H9 (cell line): ENCODE measurements at places on chromosomes 7 and 10. TPM values are rescaled to one million over a fixed set of nuclear protein-coding genes. Genes with fewer than 3 reads are reported as not detected.

Gene PAX4
- not detected in 2 replicates for total RNA-seq

DNA sequence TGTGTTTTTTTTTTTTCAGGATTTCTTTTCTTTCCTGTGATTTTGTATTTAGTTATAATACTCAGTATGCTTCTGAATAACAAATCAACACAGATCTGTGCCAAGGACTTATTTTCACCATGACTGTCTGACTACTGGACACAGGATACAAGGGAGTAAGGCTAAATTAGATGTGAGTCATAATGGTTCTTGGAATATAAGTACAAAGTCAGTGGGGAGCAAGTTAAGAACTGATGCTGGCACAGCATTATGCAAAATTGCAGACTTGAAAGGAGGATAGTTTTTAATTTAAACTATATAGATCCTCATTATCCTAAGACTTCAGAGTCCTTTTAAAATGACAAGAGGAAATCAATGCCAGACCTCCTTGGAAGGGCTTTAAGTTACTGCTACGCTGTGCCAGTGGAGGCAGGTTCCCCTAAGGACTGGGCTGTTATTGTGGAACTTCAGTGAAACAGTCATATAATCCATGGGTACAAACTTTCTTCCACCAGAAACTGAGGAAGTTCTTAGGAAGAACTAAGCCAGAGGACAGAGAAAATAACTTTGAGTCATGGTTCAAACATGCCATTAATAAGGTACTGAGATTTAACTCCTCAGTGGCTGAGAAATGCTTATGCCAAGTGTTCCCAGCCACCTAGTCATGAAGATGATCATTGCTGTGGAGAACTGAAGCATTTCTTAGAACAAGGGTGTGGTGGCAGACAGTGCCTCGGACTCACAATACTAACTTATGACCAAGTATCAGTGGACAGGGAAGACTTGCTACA lies 531.2 kb downstream of the HTR7 start:
- no peak for DNase-seq

Gene TAS2R5
- total RNA-seq: 0.83 and 0.92 TPM in 2 replicates

DNA sequence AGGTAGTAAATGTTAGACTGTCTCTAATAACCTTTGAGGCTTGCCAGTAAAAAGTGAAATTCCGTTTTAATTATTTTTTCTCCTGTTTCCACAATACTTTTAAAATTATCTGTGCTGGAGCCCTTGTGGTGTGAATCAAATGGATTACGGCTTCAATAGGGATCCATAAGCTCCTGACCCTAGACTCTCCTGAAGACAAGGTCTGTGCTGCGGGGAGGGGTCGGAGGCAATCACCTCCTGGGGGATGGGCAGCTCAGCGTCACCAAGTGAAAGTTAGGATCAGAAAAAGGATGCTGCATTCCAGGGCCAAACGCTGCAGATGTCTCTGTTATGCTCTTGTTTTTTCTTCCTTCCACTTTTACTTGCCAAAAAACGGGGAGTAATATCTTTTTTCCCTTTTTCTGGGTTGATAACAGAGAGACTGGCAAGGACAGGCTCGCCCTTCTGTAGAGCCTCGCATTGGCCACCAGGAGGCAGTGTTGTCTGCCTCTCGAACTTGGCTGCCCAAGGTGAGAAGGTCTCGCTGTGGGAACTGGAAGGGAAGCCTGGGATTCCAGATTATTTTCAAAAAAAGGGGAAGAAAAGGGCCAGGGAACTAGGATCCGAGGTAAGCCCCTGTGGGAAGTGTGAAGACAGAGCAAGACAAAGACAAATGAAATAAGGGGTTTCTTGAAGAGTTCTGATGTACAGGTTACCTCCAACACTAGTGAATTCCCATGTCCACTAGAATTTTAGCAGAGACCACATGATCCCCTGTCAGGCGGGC lies 621.9 kb downstream of the ACTR3B start:
- peak; percentile 65 for DNase-seq

Gene ASAH2
- 4.6 and 5.9 TPM in 2 replicates for total RNA-seq

GRCh38 chr10:60123172-60123571 lies 216.8 kb upstream of the CCDC6 start:
- no peak for DNase-seq

DNA sequence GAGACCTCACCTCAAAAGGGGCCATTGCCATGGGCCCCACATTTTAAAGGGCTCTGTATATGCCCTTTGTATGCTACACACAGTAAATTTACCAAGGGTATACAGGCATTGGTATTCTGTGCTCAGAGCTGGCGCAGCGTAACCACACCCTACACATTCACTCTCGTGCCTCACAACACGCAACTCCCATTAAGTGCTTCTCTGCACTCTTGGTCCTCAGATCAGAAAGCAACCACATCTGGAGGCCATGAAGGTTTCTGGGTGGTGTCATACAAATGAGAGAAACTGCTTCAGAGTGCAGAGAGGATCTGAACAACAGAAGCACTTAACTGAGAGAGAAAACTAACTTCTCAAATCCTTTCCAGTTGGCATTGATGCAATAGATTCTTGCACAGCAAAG lies 9.4 kb upstream of the CACUL1 start:
- no peak for DNase-seq

DNA sequence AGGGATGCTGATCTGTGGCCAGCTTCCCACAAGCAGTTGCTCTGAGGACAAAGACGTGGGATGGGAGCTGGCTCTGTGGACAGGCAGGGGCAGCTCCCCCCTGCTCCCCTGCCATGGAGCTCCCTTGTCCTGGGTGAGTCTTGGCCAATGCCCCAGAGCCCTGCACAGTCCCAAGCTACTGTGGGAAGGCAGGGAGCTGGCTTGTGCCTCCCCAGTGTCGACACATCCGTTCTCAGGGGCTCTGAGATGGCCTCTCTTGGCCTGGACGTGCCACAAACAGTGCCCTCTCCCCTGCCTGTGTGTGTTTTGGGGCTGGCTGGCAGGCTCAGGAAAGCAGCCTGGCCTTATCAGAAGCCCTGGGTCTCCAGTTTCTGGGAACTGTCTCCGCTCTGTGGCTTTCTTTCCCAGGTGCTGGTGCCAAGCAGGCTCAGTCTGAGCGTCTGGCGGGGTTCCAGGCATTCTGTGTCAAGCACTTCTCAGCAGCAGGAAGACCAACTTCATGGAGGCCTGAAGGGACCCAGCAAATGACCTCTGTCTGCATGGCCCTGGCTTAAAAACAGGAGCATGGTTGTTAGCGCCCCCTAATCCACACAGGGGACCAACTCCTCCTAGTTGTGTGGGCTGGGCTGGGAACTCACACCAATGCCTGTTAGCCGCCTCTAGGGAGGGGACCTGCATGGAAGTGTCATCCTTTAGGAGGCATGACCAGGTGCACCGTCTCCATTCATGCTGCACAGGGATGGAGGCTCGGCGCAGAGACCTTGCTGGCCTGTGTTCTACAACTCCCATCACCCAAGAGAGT lies 375.2 kb downstream of the RPS24 start:
- peak; percentile 75 for DNase-seq

Gene MYL10
- total RNA-seq: 0.50 TPM in 1 of 2 replicates, not detected in the other

- DNase-seq: no peak
Measured at GRCh38 chr7:18320422-18320821, 175.1 kb upstream of the HDAC9 start.

DNA sequence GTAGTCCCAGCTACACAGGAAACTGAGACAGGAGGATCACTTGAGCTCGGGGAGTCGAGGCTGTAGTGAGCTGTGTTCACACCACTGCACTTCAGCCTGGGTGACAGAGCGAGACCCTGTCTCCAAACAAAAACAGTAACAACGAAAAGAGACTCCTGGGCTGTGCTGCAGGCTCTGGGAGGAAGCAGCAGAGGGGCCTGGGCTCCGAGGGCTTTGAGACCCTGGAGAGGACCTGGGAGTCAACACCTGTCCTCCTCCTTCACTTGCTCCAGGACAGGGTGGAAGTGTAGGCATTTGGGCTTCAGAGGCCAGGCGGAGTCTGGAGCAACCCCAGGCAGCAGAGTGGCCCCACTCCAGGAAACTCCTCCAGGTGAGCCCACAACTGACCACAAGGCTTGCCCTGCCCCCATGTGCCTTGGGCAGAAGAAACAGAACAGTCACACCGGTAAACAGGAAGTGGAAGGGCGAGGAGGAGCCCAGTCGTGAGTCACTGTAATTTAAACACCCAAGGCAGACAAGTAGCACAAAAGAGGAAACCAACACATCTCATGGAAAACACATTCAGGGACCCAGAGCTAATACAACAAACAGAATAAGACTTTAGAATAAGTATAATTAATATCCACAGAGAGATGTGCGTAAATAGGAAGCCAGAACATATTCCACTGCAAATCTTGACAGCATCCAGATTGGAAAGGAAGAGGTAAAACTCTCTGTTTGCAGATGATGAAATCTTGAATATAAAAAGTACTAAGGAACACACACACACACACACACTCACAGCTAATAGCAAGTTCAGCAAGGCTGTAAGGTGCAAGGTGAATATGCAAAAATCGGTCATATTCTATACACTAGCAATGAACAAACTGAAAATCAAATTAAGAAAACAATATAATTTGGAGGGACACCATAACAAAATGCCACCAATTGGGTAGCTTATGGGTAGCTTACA lies 20.5 kb upstream of the RASGEF1A start:
- no peak for DNase-seq

Gene BAMBI
- total RNA-seq: 16.8 and 17.0 TPM in 2 replicates

DNA sequence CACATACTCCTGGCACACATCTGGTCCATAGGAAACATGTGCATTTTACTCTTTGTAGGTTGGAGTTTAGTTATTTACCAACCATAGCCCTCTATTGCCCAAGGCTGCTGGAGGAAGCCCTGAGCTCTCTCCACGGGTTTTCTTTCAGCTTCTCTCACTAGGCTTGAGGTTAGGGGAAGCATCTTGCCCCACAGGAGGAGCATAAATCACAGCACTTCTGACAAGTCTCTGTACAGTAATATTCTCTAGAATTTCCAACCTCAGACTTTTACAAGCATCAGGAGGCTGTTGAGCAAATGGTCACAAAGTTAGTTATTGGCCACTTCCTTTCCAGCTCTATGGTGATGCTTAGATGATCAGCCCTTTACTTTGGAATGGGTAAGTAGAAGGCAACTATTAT lies 122.9 kb upstream of the GLI3 start:
- DNase-seq: no peak

- DNase-seq: no peak
Measured at GRCh38 chr7:24354456-24354855, 70.5 kb downstream of the NPY start.

Gene RARRES2
- total RNA-seq: 59.9 and 60.9 TPM in 2 replicates

DNA sequence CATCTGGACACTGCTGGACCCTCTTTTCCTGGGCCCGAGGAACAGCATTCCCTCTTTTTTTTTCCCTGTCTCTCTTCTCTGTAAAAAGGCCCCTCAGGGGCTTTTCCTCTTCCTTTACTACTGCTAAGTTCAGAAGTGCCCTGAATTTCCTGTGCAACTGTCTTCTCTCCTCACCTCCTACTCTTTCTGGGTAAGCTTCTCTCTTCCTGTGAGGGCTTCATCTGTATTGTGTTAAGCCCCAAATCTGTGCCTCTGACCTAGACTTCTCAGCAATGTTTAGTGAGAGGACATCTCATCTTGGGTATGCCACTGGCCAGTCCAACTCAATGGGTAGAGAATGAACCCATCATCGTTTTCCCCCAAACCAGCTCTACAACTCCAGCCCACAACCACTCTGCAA lies 174.2 kb downstream of the PTEN start:
- DNase-seq: no peak

DNA sequence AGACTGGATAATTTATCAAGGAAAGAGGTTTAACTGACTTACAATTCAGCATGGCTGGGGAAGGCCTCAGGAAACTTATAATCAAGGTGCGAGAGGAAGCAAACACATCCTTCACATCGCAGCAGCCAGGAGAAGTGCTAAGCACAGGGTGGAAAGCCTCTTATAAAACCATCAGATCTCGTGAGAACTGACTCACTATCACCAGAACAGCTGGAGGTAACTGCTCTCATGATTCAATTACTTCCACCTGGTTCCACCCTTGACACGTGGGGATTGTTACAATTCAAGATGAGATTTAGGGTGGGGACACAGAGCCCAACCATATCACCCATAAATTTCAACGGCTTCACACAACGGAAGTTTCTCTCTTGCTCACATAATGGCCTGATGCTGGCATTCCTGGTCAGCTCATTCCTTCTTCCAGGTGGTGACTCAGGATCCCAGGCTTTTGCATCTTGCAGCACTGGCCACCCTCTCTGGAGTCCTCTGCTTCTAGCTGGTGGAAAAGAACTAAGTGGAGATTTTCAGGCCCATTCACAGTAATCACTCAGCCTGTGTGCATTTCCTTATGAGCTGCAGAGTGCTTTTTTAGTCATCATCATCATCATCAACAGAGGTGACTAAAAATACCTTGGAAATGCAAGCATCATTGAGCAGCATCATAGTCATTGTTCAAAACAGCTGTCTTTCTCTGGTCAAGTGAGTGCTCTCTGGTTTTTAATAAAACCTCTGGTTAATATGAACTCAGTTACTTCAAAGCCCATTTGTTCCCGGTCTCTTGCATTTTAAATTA lies 308.1 kb downstream of the SFMBT2 start:
- no peak for DNase-seq

Gene NPFFR1
- total RNA-seq: not detected in 2 replicates

- DNase-seq: no peak
Measured at GRCh38 chr7:159015081-159015453, 129.6 kb downstream of the VIPR2 start.

DNA sequence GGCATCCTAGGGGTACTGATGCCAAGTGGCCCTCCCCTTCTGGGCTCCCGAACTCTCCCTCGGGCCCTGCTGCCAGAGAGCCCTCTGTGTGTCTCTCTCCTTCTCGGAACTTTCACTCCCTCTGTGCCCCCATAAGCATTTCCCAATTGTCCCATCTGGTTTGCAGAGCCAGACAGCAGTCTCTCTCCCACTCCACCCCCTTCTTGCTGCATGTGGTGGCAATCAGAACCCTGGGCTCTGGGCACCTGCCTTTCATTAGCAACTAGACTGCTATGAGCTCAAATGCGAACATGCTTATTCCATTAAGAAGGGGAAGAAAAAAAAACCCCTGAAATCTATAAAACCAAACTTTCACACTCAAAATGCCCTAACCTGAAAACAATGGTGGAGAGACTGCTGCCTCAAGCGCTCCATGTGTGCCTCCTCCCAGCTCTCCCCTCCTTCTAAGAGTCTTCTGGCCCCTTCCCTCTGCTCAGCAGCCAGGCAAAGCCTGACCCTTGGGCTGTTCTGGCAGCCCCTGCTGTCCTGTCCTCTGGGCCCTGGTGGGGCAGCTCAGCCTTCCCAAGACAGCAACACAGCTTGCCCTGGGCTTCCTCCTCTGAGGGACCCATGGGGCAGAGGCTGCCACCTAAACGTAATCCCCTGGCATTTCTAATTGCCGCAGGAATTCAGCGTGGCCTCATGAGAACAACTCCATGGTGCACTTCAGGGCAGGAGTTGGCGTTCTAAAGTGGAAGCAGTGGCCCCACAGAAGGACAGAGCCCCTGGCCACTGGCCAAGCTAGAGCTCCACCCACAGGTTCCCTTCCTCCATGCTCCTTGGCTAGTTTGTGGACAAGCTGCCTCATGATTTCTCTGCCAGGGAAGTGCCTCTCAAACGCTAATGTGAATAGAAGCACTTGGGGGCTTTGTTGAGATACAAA lies 415.4 kb downstream of the PLXNA4 start:
- no peak for DNase-seq

Gene CYP3A5
- total RNA-seq: 0.22 TPM in 1 of 2 replicates, not detected in the other

DNA sequence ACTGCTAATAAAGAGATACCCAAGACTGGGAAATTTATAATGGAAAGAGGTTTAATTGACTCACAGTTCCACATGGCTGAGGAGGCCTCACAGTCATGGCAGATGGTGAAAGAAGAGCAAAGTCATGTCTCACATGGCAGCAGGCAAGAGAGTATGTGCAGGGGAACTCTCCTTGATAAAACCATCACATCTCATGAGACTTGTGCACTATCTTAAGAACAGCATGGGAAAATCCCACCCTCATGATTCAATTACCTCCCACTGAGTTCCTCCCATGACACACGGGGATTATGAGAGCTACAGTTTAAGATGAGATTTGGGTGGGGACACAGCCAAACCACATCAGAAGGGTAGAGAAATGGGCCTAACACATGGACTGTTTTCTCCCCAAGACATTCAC lies 156.3 kb downstream of the CCDC71L start:
- no peak for DNase-seq
